Hematopoietic multipotent progenitor cell treated with erythropoietin and hydrocortisone succinate and interleukin-3 and kit ligand, for 8 days (in vitro differentiated cells): ENCODE measurements at places on chromosomes 7 and 10.

DNA sequence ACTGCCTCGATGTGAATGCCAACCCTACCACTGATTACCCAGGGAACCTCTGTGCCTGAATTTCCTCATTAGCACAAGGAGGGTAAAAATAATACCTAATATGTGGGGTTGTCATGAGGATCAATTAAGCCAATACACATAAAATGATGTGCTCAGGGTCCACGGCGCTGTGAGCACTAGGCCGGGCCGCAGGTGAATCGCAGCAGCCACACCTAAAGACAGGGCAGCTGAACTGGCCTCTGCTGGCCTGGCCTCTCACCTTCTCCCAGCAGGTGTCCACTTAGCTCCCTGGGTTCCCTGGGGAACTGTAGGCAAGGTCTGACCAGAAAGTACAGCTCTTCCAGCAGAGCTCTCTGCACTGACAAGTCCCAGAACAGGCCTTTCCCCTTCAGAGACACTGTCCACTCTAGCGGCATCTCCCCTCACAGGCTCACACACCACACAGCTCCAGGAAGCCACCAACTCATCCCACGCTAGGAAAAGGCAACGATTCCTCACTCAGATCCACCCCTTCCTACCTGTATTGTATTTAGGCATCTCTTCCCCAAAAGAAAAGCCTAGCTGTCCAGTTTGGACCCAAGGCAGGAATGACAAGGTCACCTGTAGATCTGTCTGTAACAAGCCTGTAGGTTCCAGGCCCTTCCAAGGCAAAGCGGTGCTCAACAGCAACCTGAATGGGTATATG, 273.1 kb downstream of the USP6NL start:
- DNase-seq = no peak

- no peak for DNase-seq
Observed at GRCh38 chr10:116133634-116134033, 139.4 kb downstream of the GFRA1 start.

DNA sequence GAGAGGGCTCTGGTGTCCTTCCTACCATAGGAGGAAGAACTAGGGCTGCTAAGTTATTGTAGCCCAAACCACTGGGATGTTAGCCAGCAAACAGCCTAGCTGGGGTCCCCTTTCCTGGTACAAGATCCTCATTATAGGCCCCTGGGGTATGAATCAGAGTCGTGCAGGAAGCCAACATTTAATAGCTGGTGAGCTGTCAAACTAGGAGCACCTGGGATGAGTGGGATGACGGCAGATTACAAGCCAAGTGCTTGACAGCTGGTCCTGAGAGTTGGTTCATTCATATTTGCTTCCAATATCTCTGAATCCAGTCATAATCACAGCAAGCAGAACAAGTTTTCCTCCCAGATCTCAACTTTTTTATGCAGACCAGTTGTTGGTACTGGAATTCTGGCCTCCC, 25.1 kb upstream of the DNAJB12 start:
- no peak for DNase-seq

GRCh38 chr7:125084196-125084595, 154.6 kb upstream of the POT1 start:
- no peak for DNase-seq

- no peak for DNase-seq
Observed at GRCh38 chr10:46540412-46541016, 15.9 kb downstream of the GPRIN2 start.

DNA sequence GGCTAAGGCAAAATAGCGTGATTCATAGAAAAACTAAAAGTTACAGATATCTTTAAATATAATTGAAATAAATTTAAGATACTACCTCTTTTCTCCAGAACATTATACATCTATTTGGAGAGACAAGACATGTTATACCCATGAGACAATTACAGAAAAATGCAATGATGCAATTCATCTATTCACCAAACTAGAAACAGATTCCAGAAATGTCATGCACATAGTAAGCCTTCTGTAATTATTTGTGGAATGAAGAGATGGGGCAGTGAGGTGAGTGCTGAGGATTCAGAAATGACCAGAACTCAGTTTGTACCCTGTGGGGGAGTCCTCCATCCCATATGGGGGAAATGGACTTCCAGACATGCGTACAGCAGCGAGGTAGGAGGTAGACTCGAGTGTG, 99.4 kb downstream of the MKX start:
- DNase-seq = no peak
